ENCODE measurements at places on chromosomes 2 and 18.

- no peak for DNase-seq
Observed at GRCh38 chr2:84486441-84487115, 27.5 kb upstream of the SUCLG1 start.

- DNase-seq, result no peak
Observed at GRCh38 chr2:126244937-126245336, 411.0 kb upstream of the GYPC start.

DNA sequence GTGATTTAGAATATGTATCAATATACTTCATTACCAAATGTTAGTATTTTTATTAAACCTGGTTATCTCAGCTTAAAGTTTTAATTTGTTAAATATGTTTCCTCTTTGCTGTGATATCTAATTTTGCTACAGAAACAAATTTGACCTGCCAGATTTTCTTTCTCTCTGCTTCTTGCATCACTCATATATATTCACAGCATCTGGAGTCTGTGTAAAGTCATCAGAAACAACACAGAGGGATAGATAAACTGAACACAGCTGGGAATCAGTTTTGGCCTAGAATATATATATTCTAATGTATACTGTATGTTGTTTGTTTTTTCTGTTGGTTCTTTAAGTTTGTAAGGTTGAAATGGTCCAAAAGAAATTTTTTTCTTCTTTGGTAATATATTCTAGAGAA lies 8.5 kb downstream of the PSMD14 start:
- DNase-seq, result no peak

DNA sequence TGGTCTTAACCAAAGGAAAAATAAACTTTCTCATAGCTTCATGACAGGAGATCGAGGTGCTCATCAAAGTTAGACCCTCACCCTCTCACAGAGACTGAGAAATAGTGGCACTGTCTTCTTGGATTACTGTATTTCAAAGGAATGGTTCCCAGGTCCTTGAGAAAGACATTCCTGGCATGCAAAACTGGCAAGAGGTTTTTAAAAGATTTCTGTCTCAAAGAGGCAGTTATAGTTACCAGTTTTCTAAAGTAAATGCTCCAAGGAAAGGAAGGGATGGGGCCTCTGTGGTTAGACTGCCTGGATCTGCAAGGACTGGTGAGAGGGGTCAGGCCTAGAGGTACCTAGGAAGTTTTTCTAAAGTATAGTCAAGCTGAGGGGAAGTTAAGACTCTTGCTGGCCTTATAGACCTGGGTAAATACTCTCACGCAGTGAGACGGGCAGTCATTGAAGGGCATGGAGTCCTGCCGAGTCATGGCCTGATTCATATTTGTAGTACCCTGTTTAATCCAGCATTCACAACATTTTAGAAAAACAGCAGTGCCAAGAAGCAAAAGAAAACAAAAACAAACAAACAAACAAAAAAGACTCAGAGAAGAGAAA lies 226.1 kb downstream of the DOK6 start:
- no peak for DNase-seq

GRCh38 chr2:15730545-15731212 lies 139.0 kb downstream of the DDX1 start:
- no peak for DNase-seq

GRCh38 chr2:5454051-5454390 lies 238.2 kb upstream of the SOX11 start:
- no peak for DNase-seq

DNA sequence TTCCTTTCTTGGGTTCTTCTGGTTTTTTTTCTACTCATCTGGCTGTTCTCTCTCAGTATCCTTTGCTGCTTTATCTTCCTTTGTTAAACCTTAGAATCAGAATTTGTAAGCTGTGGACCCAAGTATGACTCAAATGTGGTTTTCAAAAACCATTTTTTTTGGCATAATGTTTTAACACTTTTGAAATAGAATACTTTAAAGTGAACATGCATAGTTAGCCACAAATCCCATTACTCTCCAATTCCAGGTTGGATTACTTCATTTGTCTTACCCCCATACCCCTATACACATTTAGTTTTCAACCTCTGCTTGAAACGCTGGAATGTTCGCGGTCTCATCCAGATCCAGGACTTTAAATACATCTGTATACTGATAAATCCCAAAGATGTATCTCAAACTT lies 29.1 kb downstream of the ALMS1 start:
- no peak for DNase-seq

GRCh38 chr2:190023860-190024259 lies 38.7 kb downstream of the MSTN start:
- DNase-seq, result no peak

- no peak for DNase-seq
Observed at GRCh38 chr2:183031911-183032794, 6.1 kb downstream of the NCKAP1 start.

DNA sequence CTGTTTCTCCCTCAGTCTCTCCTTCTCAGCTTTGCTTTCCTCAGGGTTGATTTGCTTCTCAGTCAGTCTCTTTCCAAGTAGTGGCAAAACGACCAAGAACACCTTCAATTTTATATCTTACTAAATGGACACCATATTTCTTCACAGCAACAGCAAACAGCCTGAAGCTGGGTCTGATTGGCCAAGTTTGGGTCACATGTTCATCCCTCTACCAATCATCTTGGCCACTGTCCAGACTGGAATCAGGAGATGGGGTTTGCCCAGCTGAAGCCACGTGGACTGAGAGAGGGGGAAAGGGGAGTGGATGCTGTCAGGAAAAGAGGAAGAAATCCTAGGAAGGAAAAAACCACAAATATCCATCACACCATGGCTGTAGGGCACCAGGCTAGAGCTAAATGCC lies 42.0 kb upstream of the ACMSD start:
- DNase-seq, result no peak

DNA sequence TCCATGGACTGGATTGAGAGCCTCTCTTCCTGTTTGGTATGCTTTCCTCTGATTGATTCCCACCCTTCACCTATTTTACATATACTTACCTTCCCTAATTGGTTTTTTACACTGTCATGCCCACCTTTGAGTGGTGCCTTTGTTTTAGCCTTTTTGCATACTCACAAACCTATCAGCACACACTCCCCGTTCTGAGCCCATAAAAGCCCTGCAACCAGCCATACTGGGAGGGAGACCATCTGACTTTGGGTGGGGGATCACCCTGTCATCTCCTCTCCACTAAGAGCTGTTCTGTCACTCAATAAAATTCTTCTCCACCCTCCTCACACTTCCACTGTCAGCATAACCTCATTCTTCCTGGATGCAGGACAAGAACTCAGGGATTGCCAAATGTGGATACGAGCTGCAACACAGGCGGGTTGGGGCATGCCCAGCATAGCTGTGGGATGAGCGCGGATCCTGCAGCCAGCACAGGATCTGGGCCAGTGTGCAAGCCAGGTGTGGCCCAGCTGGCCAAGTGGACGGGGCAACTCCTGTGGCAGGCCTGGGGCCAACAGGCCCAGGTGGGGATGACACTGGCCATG lies 9.4 kb upstream of the MOB1A start:
- DNase-seq, result no peak

- DNase-seq, result no peak
Observed at GRCh38 chr2:222669353-222669752, 2.1 kb upstream of the MOGAT1 start.

- DNase-seq, result no peak
Observed at GRCh38 chr2:8149007-8149405, 532.9 kb upstream of the ID2 start.

DNA sequence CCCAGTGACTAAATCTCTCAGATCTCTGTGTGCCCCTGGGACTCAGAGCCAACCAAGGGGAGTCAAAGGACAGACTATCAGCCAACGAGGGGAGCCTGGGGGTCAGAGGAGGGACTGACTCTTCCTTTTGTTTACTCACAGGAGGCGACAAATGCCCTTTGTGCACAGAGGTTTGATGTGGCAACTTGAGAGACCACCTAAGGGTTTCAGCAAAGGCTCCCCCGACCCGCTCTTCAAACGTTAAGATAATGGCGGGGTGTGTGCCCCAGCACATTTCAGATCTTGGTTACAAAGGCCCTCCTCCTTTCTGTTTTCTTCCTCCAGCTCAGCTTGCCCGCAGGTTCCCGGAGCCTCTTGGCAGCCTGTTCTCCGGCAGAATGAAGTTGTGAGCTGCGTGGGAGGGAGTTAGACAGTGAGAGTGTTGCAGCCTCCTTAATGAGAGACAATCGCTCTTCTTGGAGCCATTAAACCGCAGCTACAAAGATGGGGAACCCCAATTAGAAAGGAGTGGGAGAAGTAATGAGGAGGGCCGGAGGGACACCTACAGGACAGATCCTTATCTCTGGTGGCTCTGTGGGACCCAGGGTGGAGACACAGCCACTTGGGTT lies 76.2 kb downstream of the KIAA2012 start:
- DNase-seq, result no peak

GRCh38 chr2:66084948-66085590 lies 349.9 kb upstream of the MEIS1 start:
- DNase-seq, result no peak

DNA sequence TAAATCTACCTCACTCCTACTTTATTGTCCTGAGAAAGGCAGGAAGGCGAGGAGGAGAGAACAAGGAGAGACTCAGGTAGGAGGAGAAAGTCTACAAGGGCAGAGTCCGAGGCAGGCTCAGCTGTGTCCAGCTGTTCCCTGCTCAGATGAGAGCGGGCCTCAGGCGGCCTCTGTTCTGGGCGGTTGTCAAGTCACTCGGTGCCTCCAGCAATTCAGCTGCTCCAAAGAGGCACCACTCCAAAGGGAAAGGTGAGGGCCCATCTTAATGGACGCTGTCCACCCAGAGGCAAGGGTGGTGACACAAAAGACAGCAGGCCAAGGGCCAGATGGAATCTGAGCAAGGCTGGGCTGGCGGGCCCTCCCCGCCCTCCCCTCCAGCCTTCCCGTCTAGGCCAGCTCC lies 101.4 kb upstream of the EPAS1 start:
- no peak for DNase-seq

DNA sequence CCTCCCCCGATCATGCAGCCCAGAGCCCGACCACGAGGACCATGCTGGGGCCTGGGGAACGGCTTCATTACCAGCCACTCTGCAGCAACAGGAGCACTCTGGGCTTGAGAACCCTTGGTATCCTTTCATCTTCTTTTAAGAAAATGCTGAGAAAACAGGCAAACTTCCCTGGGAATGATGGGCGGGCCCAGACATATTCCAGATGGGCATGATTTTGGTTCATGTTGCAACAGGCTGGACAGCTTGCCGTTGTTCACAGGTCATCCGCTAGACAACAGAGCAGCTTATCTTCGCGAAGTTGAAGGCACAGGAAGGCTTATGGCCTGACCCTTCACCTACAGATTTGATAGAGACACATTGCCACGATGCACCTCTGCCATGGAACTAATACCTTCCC lies 121.0 kb downstream of the KLHL29 start:
- DNase-seq, result no peak

GRCh38 chr2:15010346-15010745 lies 377.8 kb downstream of the LRATD1 start:
- no peak for DNase-seq

GRCh38 chr2:39623917-39624316 lies 41.8 kb upstream of the TMEM178A start:
- DNase-seq, result no peak

DNA sequence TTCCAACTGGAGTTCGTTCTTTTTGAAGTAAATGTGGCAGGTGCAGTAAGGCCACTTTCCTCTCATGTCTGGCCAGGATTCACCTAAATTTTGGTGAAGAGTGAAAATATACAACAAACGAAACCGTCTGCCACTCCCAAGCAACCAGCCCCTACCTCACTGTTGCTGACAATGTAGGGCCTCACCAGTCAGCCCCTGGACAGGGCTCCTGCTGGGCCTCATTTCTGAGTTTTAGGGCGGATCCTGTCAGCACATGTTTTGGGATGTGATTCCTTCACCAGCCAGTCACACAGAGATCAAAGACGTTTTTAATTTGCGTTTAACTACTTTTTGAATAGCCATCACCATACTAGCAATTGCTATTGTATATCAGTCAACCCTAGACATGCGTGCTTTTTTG lies 185.0 kb downstream of the WDR7 start:
- DNase-seq, result no peak

GRCh38 chr18:63872586-63872985 lies 14.9 kb upstream of the SERPINB2 start:
- no peak for DNase-seq

GRCh38 chr2:108106731-108107130 lies 120.4 kb downstream of the SLC5A7 start:
- DNase-seq, result no peak

GRCh38 chr18:5900262-5900661 lies 4.9 kb upstream of the TMEM200C start:
- no peak for DNase-seq

GRCh38 chr2:126645211-126645618 lies 10.7 kb upstream of the GYPC start:
- no peak for DNase-seq

DNA sequence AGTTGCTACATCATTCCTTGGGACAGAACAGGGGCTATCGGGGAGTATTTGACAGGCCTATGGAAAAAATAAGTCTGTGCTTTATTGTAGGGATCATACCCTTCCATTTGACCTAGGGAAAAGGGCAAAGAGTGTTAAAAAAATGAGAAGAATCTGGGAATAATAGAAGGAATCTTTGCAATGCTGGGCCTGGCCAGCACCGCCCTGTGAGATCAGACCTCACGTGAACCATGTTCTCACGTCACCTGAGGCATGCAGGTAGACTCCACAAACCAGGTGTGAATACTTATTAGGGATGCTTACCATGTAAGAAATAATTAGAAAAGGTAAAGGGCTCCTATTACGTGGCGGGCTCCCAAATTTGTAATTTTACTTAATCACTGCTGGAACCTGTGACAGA lies 177.5 kb upstream of the GATA6 start:
- no peak for DNase-seq

GRCh38 chr2:199679883-199680282 lies 171.1 kb downstream of the FTCDNL1 start:
- no peak for DNase-seq

GRCh38 chr18:80136679-80137078 lies 27.6 kb downstream of the ADNP2 start:
- DNase-seq, result no peak

DNA sequence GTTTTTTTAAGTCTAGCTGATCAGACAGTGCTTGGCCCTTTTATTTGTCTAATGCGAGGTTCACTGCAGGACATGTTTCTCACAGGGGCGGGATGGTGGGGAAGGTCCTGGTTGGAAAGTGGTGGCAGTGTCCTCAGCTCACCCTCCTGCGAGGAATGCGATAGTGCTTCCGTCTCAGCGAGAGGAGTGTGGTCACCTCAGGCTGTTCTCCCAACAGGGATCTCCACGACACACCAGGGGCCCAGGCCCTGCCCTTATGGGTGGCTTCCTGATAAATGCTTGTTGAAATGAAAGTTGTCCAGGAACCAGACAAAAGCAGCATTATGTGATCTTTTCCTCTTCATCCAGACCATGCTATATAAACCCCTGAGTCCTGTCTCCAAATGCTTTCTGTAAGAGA lies 70.1 kb downstream of the BOLA3 start:
- no peak for DNase-seq

DNA sequence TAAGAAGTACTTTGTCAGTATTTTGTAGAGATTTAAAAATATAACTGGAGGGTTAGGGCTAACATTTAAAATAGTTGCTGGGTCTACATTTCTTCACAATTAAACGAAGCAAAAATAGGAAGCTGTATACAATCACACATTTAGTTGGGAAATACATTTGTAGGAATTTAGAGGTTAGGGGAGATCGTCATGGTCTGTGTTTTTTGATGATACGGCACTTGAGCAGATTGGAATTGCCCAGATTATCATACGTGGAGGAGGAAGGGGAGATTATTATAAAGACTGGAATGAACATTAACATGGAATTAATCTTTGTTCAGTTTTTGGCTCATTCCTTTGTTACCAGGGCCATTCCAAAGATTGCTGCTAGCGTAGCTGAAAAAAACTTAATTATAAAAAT lies 84.6 kb downstream of the MTA3 start:
- no peak for DNase-seq
